Left lung (tissue), 14 donors: ENCODE measurements at places on chromosomes 5 and 9. TPM values are rescaled to one million over a fixed set of nuclear protein-coding genes. Genes with fewer than 3 reads are reported as not detected.
A peak's percentile ranks its signal among the peaks of the same experiment; 100 is the strongest.

CTXN3 gene
- 0.10 TPM for polyA plus RNA-seq

DNA sequence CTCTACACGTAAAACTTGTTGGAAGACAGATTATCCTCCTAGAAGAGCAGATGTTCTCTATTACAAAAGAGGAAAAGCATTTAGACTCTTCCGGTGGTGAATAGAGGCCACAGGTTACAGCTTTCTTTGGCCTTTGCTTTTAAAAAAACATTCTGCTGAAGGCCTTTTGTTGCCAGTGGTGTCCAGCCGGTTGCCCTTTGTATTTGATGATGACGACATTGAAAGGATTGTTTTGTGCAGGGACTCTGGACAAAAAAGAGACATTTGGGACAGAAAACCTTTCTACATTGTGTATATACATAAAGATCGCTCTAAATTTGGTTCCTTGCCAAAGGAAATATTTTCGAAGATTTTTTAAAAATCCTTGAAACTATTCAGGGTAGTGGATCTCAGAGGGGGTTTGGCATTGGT, 180.3 kb downstream of the C9orf152 start:
- DNase-seq, result no peak

DNA sequence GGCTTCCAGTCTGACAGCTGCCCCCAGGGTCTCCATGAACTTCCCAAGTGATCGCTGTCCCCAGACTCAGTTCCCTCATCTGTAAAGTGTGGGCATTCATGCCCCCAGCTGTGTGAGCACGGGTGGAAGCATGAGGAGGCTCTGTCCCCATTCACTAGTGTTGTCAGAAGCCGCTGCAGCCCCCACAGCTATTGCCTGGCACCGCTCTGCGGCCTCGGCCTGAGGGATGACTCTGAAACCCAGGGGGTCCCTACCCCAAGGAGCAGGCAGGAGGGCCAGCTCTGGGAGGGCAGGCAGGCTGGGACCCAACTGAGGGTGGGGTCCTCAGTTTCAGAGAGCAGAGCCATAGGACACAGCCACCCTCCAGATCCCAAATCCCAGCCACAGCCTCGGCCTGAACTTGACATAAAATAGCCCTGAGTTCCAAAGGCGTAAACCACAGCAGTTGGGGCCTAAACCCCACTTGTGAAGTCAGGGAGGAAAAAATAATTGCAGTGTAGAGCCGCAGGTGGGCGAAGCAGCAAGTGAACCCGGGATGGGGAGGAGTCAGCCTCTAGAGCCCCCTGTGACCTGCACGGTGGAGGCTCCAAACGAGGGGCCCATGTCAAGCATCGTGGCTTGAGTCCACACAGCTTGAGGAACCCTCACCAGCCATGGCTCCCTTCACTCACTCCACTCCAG, 66.0 kb upstream of the ADAMTS2 start:
- DNase-seq, result no peak

DNA sequence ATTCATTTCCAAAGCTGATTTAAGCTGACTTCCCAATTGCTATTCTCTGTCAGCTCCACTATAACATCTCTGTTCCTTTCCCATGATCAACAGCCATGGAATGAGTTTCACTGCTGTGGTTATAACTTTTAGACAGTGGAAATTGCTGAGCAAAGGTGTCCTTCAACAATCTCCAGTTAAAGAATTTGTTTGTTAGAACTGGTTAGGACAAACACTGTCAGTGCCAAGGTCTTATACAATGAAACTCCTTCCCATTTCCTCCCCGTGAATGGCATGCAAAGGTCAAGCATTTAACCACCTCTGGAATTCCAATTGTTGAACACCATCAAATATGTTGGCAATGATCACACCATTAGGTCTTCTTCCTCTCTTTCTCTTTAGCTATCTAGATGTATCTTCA, 45.7 kb upstream of the GHR start:
- DNase-seq, result no peak

PCDHB10 gene
- polyA plus RNA-seq, result 6.1 TPM

GRCh38 chr9:27582794-27583193, 9.5 kb upstream of the C9orf72 start:
- DNase-seq, result no peak

IL7R gene
- 3.9 TPM for polyA plus RNA-seq

- no peak for DNase-seq
Observed at GRCh38 chr9:86714999-86715398, 232.3 kb downstream of the GAS1 start.

BTNL3 gene
- 0.08 TPM for polyA plus RNA-seq

GRCh38 chr5:112312295-112313275, 106.5 kb downstream of the EPB41L4A start:
- no peak for DNase-seq

DNA sequence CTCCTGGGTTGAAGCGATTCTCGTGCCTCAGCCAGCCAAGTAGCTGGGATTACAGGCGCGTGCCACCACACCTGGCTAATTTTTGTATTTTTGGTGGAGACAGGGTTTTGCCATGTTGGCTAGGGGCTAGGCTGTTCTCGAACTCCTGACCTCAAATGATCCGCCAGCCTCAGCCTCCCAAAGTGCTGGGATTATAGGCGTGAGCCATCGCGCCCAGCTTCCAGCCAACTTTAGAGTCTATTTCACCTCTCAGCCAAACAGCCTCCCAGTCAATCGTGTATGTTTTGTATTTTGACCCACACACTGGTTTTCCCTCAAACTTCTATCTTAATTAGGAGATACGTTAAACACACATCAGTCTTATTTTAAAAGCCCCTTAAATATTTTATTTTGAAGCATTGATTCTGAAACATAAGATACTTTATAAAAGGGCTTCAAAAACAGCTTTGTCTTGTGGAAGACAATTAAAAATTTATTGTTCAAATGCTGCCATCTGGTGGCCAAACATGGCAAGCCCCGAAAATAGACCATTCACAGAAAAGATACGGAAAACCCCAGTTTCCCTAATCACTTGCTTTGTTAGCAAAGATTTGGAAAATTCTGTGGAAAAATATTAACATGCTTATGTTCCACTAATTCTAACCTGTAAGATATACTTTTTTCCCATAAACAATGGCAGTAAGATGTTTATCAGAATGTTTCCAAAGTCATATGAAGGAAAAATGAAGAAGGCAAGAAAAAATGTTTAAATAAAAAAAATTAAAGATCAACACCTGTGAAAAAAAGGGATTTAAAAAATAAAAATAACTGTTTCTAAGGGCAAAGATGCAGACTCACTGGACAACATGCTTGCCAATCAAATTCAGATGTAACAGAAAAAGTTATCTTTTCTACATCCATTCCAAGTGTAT, 33.1 kb downstream of the APTX start:
- DNase-seq, result no peak

PCDHGA1 gene
- polyA plus RNA-seq, result 0.39 TPM

DNA sequence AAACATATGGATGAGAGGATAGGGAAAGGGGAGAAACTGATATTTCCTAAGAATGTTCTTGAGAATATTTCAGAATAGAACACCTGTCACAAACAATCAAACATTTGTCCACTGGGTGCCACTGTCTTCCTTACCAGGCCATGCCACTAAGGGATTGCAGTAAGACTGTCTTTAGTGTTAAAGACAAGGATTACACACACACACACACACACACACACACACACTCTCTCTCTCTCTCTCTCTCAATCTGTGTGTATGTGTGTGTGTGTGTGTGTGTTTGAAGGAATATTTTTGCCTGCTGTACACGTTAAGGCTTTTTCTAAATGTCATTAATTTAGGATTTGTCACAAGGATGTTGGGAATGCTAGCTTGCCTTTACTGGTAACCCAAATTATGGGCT, 54.4 kb downstream of the CCDC192 start:
- no peak for DNase-seq

- no peak for DNase-seq
Observed at GRCh38 chr5:37740331-37741066, 99.3 kb downstream of the GDNF start.

PHF24 gene
- polyA plus RNA-seq, result 0.78 TPM

- peak; percentile 88 for DNase-seq
Observed at GRCh38 chr5:179820483-179821297, at the start of gene SQSTM1. Gene SQSTM1, plus strand, starts transcription at chr5:179820905. Its CDS starts 32 bp downstream, at chr5:179820937.

FBN2 gene
- polyA plus RNA-seq, result 64.3 TPM

- no peak for DNase-seq
Observed at GRCh38 chr5:133962131-133962530, 6.3 kb downstream of the C5orf15 start.

GRCh38 chr9:118318770-118319431, 614.7 kb downstream of the TLR4 start:
- no peak for DNase-seq

DNA sequence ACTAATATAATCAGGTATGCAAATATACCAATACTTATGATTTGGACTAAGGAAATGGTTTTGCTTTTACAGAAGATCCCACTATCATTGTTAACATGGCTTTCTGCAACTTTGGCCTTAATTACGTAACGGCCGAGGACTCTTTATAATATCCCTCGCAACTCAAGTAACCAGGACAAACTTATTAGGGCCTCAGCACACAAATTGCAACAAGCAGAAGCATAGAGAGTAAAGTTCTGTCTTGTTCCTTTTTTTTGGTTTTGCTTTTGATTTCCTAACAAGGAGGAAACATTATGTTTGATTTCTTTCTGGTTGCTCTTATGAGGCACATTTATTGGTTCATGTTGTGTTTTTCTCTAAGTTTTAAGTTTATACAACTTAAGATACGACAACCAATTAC, 60.4 kb downstream of the RORB start:
- no peak for DNase-seq

IFNA13 gene
- polyA plus RNA-seq, result not detected

F12 gene
- polyA plus RNA-seq, result 0.35 TPM

SCGB3A2 gene
- polyA plus RNA-seq, result 1,607 TPM
